ENCODE measurements at places on chromosomes 1 and 21.
A peak's percentile ranks its signal among the peaks of the same experiment; 100 is the strongest.

GRCh38 chr1:17227358-17227915 lies 21.5 kb upstream of the PADI3 start:
- DNase-seq: no peak

GRCh38 chr1:30218438-30218837 lies 504.9 kb downstream of the MATN1 start:
- DNase-seq: no peak

GRCh38 chr1:96865731-96866685 lies 144.4 kb downstream of the PTBP2 start:
- no peak for DNase-seq

- peak; percentile 90 for DNase-seq
These were observed at the start of gene PDXK for GRCh38 chr21:43718872-43719747. Gene PDXK, plus strand, starts transcription at chr21:43719129. Its CDS starts 166 bp downstream, at chr21:43719295.

DNA sequence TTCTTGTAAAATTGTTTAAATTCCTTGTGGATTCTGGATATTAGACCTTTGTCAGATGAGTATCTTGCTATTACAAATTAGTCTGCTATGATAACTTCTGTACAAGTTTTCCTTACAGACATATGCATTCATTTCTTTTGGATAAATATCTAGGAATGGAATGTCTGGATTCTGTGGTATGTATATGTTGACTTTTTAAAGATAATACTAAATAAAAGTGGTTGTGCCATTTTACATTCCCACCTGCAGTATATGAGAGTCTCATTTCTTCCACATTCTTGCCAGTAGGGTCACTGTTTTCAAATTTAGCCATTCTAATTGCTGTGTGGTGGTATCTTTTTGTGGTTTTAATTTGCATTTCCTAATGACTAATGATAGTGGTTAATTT lies 53.9 kb downstream of the SYDE2 start:
- DNase-seq: no peak

- DNase-seq: no peak
These were observed 120.2 kb downstream of the ACTL8 start for GRCh38 chr1:17875171-17875881.

- no peak for DNase-seq
These were observed 10.2 kb downstream of the AADACL4 start for GRCh38 chr1:12654004-12654567.

DNA sequence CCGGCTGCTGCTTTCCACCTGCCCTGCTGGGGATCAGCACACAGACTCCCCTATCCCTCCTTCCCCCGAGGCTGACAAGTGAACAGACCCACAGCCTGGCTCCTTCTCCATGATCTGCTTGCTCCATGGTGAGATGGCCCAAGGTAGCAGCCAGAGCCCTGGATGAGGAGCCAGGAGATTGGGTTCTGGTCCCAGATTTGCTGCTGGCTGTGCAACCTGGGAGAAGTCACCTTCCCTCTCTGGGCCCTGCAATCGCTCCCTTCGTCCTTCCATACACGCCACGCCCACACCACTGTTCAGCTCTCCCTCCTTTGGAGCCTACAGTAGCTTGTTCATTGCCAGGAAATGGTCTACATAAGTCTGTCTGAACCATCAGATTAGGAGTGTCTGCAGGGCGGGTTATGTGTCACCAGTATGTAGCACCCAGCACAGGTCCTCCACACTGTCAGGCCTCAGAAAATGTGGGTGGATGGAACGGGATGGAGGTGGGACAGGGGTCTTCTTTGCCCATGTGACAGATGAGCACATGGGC lies 9.2 kb upstream of the EPHA8 start:
- DNase-seq: no peak

GRCh38 chr1:34982820-34983376 lies 2.2 kb downstream of the TMEM35B start:
- no peak for DNase-seq

- DNase-seq: no peak
These were observed 17.3 kb upstream of the TNFSF4 start for GRCh38 chr1:173224280-173224892.

DNA sequence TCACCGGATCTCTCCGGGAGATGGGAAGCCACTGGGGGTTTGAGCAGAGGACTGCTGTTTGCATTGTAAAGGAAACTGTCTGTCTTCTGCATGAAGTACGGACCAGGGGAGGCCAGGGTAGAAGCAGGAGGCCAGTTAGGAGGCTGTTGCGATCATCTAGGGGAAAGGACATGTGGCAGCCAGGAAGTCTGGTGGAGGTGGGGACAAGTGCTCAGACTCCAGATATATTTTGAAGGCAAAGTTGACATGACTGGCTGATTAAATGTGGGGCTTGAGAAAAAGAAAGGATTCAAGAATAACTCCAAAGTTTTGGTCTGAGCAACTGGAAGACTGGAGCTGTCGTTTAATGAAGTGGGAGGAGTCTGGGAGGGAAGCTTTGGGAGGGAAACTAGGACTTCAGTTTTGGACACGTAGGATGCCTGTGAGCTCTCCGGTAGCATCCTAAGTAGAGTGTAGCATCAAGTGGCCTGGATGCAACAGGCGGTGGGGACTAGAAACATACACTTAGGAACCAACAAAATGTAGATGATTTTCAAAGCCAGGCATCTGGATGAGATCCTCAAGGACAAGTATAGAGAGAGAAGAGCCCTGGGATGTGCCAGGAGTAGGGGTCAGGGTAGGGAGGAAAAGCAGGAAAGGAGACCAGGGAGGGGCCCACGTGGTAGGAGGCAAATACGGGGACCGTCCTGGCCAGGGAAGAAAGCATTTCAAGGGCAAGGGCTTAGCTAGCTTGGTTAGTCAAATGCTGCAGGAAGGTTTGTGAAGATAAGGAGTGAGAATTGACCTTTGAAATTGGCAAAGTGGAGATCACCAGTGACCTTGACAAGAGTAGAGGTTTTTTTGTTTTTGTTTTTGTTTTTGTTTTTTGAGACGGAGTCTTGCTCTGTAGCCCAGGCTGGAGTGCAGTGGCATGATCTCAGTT lies 3.7 kb upstream of the C1orf210 start:
- no peak for DNase-seq

DNA sequence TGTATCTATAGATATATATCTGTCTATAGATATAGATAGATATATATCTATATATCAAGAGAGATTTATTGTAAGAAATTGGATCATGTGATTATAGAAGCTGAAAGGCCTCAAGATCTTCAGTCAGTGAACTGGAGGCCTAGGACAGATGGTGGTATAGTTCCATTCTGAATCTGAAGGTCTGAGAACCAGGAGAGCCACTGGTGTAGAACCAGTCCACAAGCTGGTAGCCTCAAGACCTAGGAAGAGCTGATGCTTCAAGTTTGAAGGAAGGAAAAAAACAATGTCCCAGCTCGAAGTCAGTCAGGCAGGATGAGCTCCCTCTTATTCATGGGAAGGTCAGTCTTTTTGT lies 213.2 kb upstream of the JUN start:
- DNase-seq: no peak

DNA sequence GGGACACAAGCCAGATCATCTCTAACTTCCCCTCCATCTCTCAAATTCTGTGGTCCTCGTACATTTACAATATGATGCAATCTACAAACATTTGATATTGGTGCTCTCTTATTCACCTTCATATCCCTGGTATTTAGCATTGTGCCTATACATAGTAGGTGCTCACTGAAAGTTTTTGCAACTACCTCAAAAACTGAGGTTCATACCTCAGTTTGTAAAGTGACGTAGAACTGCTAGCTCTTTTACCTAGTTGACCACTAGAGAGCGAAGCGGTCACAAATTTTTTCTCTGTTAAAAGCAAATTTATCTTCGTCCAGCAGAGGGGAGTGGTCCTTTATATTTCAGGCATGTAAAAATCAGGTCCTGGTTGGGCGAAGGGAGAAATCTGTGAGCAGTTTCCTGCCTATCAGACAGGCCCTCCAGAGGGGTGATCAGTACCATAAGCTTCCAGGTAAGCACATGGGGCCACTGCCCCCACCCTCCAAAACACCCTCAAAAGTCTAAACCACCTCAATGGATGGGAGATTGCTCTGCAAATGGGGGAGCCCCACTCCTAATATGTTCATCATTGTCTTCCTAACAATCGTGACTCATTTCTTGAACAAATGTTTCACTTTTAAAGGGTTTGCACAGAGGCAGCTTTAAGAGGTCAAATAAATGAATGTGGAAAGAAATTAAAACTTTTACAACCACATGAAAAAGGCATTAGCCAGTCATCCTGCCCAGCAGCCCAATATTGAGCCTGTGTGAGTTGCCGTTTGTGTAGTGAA lies 10.6 kb upstream of the HLCS start:
- peak; percentile 72 for DNase-seq

DNA sequence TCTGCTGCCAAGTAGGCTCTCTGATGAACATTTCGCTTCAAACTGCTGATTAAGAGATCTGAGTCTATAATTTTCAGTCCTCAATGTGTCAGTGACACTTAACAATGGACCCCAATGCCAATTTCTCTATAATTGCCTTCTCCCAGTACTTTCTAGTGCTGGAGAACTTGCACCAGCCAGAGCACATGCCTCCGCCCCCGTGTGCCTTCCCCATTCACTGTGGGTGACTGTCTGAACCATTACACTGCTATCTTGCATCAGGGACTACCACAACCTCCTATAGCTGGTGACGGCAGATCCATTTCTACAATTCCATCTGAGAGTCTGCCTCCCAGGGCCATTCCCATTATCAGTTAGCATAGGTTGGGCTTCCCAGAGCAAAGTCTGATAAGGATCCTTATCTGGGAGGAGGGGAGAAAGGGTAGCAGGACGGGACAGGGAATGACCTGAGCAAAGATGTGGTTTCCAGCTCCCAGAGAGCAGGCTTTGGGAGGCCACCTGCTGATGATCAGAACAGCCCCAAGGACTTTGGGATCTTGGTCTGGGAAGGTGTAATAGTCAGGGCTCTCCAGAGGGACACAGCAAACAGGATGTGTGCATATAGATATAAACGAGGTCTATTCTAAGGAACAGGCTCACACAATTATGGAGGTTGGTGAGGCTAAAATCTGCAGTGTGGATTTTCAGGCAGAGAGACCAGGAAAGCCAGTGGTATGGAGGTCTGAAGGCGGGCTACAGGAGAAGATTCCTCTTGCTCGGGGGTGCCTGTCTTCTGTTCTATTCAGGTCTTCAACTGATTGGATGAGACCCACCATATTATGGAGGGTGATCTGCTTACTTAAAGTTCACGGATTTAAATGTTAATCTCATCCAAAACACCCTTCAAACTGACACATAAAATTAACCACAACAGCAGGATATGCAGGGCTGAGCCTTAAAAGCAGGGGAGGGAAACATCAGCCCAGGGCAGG lies 238.2 kb downstream of the PTPRU start:
- DNase-seq: no peak

- no peak for DNase-seq
These were observed 38.2 kb downstream of the KCNJ6 start for GRCh38 chr21:37877888-37878684.

- no peak for DNase-seq
These were observed 2.1 kb downstream of the S100A16 start for GRCh38 chr1:153610811-153611301.

DNA sequence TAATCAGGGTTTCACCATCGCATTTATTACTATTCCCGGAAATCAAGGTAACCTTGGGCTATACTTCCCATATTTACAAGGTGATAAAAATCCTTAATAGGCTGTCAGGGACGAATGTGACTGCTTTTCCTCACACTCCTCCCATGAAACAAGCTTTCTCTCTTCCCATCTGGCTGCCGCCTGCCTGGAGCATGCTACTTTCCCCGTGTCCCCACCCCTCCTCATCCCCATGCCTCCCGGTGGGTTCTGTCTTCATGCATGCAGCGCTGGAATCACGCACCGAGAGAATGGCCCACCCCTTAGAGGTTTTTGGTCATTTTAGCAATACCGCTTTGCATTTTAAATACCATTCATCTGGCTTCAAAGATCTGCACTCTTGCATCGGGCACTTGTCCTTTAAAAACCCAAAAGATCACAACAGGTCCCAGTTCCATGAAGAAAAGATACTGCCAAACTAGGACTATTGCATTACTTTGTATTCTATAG lies 339.1 kb downstream of the NTNG1 start:
- no peak for DNase-seq

GRCh38 chr1:8670371-8670818 lies 147.0 kb downstream of the RERE start:
- no peak for DNase-seq

DNA sequence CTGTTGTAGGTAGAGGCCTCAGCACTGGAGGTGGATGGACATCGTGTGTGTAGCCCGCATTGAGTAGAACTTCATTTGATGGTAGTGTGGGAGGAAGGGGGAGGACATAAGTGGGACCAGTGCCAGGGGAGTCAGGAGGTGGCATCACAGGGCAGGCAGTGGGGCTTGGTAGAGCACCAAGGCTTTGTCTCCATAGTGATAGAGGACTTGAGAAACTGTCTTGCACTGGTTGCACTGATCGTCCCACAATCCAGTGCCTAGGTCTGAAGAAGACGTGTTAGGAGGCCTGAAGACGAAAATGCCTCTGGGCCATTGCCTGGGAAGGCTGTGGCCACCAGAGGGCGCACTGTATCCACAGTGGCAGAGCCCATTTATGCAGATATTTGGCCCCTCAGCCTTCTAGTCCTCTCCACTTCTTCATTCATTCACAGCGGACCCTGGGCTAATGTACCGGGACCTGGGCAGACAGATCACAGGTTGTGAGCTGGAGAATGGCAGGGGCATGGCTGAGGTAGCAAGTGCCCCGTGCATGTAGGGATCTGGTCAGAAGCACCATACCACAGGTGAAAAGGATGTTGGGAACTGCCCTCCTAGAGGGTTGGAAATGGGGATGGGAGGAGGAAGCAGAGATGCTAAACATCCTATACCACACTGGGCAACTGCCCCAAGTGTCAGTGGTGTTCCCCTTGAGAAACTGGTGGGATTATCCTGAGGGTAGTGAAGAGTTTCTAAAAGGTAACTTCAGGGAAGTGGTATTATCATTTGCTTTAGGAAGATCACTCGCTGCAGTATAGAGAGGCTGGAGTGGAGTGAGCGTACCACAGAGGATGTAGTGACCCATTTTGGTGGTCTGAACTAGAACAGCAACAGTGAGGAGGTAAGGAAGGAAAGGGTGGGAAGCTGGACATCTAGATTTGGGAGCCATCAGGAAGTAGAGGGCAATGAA lies 95.3 kb downstream of the PIK3R3 start:
- DNase-seq: peak; percentile 96

GRCh38 chr1:85584923-85585322 lies 4.4 kb downstream of the CCN1 start:
- DNase-seq: no peak

DNA sequence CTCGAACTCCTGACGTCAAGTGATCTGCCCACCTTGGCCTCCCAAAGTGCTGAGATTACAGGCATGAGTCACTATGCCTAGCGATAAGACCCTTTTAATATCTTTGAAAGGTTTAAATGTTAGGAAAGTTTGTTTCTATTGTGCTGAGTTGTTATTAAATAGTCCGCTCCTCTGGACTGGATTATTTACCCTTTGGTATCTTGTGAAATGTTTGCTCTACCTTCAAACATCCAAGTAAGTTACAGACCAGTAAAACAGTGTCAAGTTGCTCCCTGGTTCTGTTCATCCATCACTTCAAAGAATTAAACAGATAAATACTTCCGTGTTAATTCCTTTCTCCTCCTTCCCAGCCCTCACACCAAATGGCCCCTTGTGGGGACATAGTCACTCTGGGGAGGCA lies 44.8 kb downstream of the CASQ2 start:
- no peak for DNase-seq

GRCh38 chr1:65166572-65167305 lies 18.7 kb downstream of the AK4 start:
- DNase-seq: no peak

- DNase-seq: no peak
These were observed 457 bp downstream of the SRM start for GRCh38 chr1:11059155-11059967.

All from activated CD8-positive, alpha-beta memory T cell treated with anti-CD3 and anti-CD28 coated beads for 24 hours (primary cell).